Kasumi-1 (cell line): ENCODE measurements at places on chromosomes 5 and 9.
A peak's percentile ranks its signal among the peaks of the same experiment; 100 is the strongest.

GRCh38 chr5:173891308-173892116 is 3.4 kb downstream of the CPEB4 start:
- DNase-seq, result no peak

DNA sequence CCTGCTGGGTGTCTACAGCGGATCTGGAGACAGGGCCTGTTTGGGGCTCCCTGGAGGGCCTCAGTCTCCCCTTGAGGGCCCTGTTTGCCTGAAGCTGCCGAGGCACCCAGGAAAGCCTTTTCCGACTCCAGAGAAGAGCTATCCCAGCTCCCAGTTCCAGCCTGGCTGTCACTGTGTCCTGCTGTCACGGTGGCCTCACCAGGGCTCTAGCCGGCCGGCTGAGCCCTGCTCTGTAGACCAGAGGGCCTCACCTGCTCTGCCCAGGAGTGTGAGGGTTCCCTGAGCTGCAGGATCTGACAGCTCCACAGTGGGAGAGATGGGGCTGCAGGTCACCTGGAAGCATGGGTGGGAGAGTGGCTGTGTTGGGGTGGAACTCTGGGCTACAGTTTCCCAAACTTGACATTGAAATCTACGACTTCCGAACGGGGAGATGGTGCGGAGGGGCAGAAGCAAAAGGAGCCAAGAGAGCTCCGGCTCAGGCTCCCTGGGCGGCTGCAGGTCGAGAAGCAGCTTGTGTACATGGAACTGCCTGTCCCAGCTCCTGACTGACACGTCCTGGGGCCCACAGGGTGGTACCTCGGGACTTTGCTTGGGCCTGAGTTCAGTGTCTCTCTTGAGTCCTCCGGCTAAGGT is 94.9 kb downstream of the CACNA1B start:
- no peak for DNase-seq

DNA sequence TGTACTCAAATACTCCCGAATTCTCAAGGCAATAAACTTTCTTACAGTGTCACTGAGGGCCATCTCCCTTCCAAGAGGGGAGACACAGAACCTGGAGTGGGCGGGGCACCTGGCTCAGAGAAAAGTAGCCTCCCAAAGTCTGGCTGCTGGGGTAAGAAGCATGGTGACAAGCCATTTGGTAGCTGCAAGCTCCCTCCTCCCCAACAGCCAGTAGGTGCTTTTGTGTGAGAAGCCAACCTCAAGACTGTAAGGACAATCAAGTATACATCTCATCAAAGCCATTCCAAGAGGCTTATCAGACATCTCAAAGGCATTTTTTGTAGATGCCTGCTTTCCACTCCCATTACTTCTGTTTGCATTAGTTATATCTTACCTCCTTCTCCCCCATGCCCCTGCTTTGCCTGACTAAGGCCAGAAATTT is 1.4 kb downstream of the DAB2 start:
- no peak for DNase-seq

GRCh38 chr5:157447201-157447637 is 12.8 kb upstream of the NIPAL4 start:
- no peak for DNase-seq

GRCh38 chr9:70420441-70421271 is 6.2 kb upstream of the KLF9 start:
- DNase-seq, result peak; percentile 75

DNA sequence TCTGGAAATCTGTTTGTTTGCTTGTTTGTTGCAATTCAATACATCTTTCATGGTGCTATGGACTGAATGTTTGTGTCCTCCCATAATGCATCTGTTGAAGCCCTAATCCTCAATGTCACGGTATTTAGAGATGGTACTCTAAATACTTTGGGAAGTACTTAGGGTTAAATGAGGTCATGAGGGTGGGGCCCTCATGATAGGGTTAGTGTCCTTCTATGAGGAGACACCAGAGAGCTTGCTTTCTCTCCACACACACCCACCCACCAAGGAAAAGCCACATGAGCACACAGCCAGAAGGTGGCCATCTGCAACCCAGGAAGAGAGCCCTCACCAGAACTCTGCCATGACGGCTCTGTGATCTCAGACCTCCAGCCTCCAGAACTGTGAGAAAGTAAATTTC is 32.7 kb downstream of the DMGDH start:
- no peak for DNase-seq

GRCh38 chr9:69857131-69857530 is 36.5 kb downstream of the CFAP95 start:
- no peak for DNase-seq

- DNase-seq, result no peak
These were observed 124.2 kb downstream of the KCNIP1 start for GRCh38 chr5:170628028-170628427.

DNA sequence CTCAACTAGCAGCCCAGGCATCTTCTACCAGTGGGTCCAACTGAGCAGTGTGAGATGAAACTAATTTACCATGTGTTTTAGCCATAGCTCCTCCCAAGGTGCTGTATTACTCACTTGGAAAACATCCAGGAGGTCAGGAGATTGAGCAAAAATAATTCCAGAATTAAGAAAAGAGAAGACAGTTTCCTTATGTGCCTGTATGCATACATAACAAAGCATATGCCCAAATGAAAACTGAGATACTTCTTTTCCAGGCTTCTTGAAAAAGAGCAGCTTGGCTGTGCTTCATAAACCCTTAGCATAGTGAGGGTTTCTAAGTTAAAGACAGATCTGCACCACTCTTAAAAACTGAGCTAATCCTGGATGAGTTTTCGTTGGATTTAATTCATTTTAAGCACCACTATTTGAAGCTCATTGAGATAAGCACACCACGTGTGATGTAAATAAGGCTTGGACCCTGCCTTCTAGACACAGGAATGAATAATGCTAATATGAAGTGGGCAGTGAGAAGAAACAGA is 119.4 kb downstream of the ADAMTS12 start:
- no peak for DNase-seq

DNA sequence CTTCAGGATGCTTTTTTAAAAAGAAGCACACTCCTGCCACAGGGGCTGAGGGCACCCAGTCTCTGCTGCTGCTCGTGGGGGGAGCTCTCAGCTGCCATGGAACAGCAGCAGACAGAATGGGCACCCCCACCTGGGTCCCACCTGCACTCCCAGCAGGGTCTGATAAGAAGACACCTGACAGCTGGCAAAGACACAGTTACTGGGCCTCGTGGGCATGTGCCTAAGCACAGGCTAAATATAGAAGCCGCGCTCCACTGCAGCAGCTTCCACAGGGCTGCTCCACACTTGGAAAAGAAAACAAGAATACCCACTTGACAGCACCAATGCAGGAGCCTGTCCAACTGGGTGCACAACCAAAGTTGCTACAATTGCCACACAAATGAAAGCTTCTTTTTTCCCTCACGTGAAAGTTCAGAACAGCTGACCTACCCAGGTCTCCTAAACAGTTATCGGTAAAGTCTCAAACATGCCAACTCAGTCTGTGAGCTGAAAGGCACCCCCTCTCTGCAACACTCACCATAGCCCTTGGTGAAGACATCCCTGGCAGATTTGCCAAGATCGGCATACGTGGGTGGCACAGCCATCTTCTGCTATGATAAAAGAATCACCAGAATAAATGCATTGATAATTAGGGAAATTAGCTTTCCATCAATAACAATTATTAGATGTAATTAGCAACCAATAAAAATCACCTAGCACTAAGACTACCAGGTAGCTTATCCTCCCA is 12.2 kb downstream of the VDAC1 start:
- DNase-seq, result no peak

DNA sequence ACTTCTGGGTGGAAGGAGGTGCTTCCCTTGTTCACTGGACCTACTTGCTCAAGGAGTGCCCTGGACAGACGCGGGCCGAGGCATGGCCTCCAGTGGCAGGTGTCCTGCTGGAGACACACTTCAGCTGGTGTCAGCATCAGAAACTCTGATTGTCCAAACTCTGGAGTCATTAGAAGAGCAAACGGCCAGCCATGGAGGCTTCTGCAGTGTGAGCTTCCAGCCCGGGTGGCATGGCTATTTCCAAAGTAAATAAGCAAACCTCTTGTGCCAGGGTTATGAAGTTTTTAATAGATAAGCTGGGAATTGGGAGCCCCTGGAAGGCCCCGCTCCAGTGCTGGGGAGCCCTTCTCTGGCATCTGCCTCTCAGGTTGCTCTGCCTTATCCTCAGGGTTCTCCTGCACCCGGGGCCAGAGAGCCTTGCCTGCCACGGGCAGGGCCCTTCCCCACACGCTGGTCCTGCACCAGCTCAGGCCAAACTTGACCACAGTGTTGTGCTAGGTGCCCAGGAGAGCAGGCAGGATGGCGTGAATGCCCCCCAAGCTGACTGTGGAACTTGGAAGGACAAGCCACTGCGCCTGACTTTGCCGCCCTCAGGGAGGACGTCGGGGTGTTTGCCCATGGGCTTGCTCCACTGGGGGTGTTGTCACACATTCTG is 285.6 kb downstream of the GADD45G start:
- DNase-seq, result no peak

GRCh38 chr9:131629825-131630204 is 84.5 kb downstream of the PRRT1B start:
- DNase-seq, result no peak

GRCh38 chr9:95131023-95131943 is 186.2 kb downstream of the FANCC start:
- peak; percentile 56 for DNase-seq

GRCh38 chr5:165108809-165109208 is 1603.4 kb downstream of the MAT2B start:
- DNase-seq, result no peak

DNA sequence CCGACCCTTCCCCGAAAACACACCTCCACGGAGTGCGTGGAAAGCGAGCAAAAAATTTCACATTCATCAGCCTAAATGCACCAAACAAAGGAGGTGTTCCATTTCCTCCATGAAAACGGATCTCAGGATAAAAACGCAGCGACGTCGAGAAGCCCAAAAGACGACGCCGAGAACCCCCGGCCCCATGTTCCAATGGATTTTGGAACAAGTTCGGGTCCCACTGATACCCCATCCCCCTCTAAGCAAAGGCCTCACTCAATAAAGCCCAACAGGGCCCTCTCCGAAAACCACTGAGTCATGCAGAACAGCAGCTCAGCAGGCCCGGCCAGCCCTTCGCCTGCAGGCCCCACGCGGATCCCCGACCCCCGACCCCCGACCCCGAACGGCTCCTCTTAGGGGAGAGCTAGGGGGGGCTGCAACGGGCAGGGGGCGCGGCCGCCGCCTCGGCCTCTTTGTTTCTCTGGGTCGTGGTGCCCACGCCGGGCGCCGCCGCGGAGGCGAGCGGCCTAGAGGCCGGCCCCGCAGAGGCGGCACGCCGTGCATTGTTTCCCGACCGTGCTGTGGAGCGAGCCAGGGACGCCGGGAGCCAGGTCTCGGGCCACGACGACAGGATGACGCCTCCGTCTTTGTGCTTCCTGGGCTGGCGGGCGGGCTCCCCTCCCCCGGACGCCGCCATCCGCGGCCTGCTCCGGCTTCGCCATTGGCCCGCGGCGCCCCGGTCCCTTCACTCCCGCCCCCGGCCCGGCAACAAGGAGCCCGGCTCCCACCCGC is 915 bp downstream of the ZFAND5 start:
- peak; percentile 25 for DNase-seq

- peak; percentile 85 for DNase-seq
These were observed 185.0 kb upstream of the ELL2 start for GRCh38 chr5:96146675-96147074.

DNA sequence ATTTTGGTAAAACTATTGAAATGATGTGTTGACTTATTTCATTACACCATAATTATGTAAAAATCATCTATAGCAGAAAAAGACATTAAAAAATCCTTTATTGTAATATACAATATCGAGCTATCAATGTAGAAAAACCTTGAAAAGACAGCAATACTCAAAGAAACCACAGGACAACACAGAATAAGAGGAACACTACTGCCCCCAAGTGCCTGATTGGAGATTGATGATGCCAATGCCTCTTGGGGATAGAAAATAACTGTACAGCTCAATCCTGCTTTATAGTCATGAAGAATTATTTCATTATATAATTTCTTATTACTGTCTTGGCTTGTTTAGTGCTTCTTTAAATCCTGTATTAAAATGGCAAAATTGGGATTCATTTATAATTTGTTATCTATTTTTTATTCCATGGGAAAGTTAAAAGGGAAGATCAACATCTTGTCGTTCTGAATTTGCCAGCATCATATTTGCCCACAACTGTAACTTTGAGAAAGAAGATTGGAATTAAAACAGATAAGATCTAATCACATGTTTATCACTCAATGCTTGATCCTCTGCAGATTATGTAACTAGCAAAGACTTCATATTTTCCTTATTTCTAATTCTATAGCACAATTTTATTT is 337.5 kb downstream of the CDH9 start:
- DNase-seq, result peak; percentile 72

DNA sequence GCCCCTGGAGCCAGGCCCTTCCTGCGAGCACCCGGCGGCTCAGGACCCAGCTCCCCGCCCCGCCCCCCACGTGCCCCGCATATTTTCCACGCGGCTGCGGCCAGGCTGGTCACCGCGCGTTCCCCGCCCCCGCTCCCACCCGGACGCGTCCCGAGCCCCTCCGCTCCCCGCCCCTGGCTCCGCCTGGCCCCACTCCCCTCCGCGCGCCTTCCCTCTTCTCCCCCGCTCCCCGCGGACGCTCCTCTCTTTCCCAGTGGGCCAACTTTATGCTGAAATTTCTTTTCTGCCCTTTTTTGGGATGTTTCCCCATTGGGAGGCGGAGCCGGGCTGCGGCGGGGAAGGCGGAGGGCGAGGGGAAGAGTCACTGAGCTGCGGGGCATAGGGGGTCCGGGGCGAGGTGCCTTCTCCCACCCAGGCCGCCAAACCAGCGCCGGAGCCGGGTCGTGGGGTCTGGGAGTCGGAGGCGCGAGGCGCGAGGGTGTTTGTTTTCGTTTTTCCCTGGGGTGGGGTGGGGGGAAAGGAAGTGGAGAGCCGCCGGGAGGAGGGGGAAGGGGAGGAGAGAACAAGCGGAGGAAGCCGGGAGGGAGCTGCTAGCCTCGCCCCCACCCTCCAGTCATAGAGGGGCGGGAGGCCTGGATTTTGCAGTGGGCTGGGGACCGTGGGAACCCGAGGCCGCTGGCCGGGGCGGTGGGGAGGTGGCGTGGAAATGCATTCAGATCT is 1.0 kb upstream of the TPM2 start:
- peak; percentile 70 for DNase-seq

DNA sequence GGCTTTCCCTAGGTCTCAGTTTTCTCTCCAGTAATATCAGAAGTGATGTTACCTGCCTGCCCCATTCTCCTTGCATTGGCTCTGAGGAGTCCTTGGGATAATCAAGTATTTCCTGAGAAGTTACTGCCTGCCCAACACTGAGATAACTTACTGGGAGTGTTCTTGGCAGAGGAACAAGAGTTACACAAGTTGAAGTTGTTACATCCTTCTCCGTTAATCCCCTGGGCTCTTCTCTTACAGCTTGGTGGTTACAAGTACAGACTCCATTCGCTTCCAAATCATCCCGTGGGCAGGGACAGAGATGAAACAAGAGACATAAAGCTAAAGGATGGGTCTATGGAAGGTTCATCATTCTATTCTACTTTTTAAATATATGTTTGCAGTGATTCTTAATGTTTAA is 74.1 kb upstream of the SAP30L start:
- DNase-seq, result no peak

- no peak for DNase-seq
These were observed 26.6 kb downstream of the SMARCA2 start for GRCh38 chr9:2041736-2042135.

DNA sequence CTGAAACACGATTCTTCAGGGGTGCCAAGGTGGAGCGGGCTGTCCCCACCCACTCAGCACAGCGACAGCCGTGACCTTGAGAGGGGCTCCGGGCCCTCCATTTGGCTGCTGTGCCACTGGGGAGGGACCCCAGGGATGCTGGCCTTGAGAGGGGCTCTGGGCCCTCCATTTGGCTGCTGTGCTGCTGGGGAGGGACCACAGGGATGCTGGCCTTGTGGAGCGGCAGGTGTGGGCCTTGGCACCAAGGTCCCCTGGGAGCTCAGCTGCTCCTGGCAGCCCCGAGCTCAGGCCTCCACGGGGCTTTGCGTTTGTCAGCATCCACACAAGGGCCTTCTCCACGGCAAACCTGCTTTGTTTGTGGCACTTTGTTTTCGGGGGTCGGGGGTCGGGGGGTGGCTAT is 137.6 kb upstream of the LPCAT1 start:
- no peak for DNase-seq
